Neural crest cell (in vitro differentiated cells): ENCODE measurements at places on chromosomes 11 and 22.

- peaks cover 8% of the 10 kb centered on the region for H3K36me3 ChIP-seq
- H3K4me3 ChIP-seq: no peak overlapping the region
- H3K27me3 ChIP-seq: no peaks in the 10 kb centered on the region
Measured at GRCh38 chr11:116928102-116928777, 90.8 kb upstream of the APOA1 start.

DNA sequence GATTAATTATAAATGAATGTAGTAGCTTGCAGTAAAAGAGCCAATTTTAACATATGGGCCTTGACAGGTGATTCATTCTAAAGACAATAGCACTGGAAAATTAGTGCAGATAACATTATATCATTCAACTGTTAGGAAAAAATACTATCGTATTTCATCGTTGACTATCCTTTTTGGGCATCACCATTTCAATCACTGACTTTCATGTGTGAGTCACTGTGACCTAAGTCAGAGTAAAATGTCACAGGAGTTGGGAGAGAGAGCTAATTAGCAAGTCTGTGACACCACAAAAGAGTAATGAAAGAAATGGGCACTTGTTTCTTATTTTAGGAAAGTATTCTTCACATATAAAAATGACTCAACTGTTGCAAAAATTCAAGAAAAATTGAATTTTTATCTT, 253.8 kb upstream of the CNTN5 start:
- H3K27me3 ChIP-seq: no peaks in the 10 kb centered on the region
- H3K4me1 ChIP-seq: peaks cover 3% of the 10 kb centered on the region
- no peak overlapping the region for H3K27ac ChIP-seq
- peaks cover 10% of the 10 kb centered on the region for H3K36me3 ChIP-seq
- no peak overlapping the region for H3K4me3 ChIP-seq

- H3K36me3 ChIP-seq: no peaks in the 10 kb centered on the region
- H3K4me1 ChIP-seq: peaks cover 14% of the 10 kb centered on the region
- no peak overlapping the region for H3K27ac ChIP-seq
- H3K4me3 ChIP-seq: no peak overlapping the region
- no peaks in the 10 kb centered on the region for H3K27me3 ChIP-seq
Measured at GRCh38 chr11:15605094-15605493, 490.4 kb downstream of the INSC start.

DNA sequence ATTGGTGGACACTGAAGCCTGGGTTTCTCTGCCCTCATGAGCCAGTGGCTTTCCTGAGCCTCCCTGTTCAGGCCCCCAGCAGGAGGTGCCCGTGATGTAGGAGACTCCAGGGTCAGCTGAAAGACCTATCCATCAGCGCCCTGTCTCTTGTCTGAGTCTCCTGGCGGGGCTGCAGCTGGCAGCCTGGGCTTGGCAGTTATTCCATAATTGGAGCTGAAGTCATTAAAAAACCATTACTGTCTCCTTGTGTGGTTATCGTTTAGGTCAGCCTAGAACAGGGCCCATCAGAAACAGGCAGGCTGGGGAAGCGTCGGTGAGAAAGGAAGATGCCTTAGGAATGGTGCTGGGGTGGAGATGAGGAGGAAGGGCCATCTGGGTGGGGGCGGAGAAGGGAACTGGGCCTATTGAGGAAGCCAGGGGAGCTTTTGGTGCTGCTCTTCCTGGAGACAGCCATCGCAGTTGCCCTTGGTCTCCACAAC, 5.0 kb downstream of the TUB start:
- peak overlapping the region; percentile 49 for H3K4me3 ChIP-seq
- H3K36me3 ChIP-seq: no peaks in the 10 kb centered on the region
- peak overlapping the region; percentile 78 for H3K27ac ChIP-seq

DNA sequence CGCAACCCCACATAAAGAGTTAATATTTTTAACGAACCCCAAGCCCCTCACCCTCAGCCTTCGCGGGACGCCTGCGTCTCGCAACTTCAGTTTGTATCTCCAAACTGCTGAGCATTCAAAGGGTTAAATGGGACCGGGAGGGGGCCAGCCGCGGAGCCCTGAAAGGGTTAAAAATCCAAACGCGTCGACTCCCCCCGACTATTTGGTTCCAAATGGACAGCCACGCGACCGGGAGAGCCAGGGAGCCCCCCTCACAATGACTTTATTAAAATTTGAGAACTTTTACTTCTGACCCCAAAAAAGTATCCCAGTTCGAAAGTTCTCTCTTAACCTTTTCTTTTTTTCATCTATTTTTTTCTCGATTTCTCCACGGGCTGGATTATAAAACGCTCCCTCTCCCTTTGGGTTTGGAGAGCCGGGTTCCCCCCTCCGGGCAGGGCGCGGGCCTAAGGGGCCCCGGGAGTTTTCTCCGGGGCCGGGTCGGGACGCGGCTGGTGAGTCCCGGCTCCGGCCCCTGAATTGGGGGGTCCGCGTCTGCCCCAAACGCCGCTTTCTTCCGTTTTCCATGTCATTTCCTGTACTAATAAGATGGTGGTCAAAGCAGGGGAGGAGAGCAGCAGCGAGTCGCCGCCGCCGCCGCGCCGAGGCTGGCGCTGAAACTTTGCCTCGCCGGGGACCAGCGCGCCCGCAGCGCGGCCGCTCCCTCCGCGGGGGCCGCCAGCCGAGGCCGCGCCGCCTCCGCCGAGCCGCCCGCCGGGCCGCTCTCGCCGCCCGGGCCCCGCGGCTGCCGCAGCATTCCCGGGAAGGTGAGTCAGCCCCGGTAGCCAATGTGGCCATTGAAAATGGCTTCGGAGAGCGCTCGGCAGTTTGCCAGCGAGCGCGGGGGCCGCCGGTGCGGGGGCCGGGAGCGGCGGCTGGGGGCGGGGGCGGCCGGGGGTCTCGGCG, at the start of gene PRDM11:
Gene PRDM11 (plus strand): TSS at position 568 of the 945 bp plus-strand sequence. CDS start 35,128 bp downstream, outside the sequence.
- peak within 1 kb of the TSS; percentile 95 for H3K4me3 ChIP-seq
- peaks cover 51% of the 10 kb centered on the region for H3K27me3 ChIP-seq
- H3K27ac ChIP-seq: peak within 1 kb of the TSS; percentile 83
- DNase-seq: peak; percentile 46
- peaks cover 4% of the 10 kb centered on the region for H3K36me3 ChIP-seq

- no peak for DNase-seq
- no peak overlapping the region for H3K4me3 ChIP-seq
- peaks cover 9% of the 10 kb centered on the region for H3K36me3 ChIP-seq
- no peaks in the 10 kb centered on the region for H3K27me3 ChIP-seq
- peaks cover 4% of the 10 kb centered on the region for H3K4me1 ChIP-seq
- no peak overlapping the region for H3K27ac ChIP-seq
Measured at GRCh38 chr22:40422558-40423309, 52.3 kb downstream of the SGSM3 start.

GRCh38 chr11:102220728-102221467, 96.4 kb upstream of the BIRC3 start:
- no peak overlapping the region for H3K4me3 ChIP-seq
- no peak for DNase-seq
- no peak overlapping the region for H3K27ac ChIP-seq
- H3K27me3 ChIP-seq: no peaks in the 10 kb centered on the region
- peaks cover 15% of the 10 kb centered on the region for H3K4me1 ChIP-seq

DNA sequence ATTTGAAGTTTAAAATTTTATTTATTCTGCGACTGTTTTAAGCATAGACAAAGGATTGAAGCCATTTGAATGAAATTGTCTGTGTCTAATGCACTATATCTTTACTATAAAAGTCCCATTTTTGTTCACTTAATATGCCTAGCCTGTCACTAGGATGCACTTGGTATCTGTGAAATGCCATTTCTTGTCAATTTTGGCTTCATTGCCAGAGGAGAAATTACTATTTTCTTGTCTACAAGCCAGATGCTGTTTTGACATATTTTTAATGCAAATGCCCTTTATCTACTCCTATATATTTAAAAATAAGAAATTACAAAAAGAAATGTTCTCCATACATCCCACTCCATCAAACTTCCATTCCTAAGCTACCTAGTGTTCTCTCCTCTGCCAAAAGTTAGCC, 1704.5 kb upstream of the RAG2 start:
- no peak overlapping the region for H3K27ac ChIP-seq
- H3K27me3 ChIP-seq: no peaks in the 10 kb centered on the region
- H3K36me3 ChIP-seq: no peaks in the 10 kb centered on the region
- no peak overlapping the region for H3K4me3 ChIP-seq
- DNase-seq: no peak

GRCh38 chr11:118996926-118997626, 862 bp upstream of the CENATAC start:
- peak overlapping the region; percentile 94 for H3K27ac ChIP-seq
- no peaks in the 10 kb centered on the region for H3K27me3 ChIP-seq
- peak overlapping the region; percentile 99 for H3K4me3 ChIP-seq
- H3K4me1 ChIP-seq: peaks cover 35% of the 10 kb centered on the region
- DNase-seq: no peak

GRCh38 chr11:106937111-106937510, 81.2 kb downstream of the GUCY1A2 start:
- H3K4me3 ChIP-seq: no peak overlapping the region
- no peak for DNase-seq
- no peak overlapping the region for H3K27ac ChIP-seq
- H3K4me1 ChIP-seq: no peaks in the 10 kb centered on the region
- no peaks in the 10 kb centered on the region for H3K27me3 ChIP-seq

GRCh38 chr11:32153747-32154146, 62.9 kb downstream of the RCN1 start:
- H3K4me1 ChIP-seq: no peaks in the 10 kb centered on the region
- H3K4me3 ChIP-seq: no peak overlapping the region
- no peak overlapping the region for H3K27ac ChIP-seq
- peaks cover 4% of the 10 kb centered on the region for H3K27me3 ChIP-seq
- H3K36me3 ChIP-seq: no peaks in the 10 kb centered on the region

GRCh38 chr11:108961095-108961494, 296.2 kb downstream of the DDX10 start:
- H3K4me1 ChIP-seq: peaks cover 19% of the 10 kb centered on the region
- DNase-seq: no peak
- H3K27ac ChIP-seq: no peak overlapping the region
- H3K36me3 ChIP-seq: no peaks in the 10 kb centered on the region
- H3K4me3 ChIP-seq: no peak overlapping the region
- H3K27me3 ChIP-seq: no peaks in the 10 kb centered on the region

GRCh38 chr11:17008099-17008498, 6.1 kb downstream of the PLEKHA7 start:
- no peaks in the 10 kb centered on the region for H3K36me3 ChIP-seq
- H3K27me3 ChIP-seq: peaks cover 39% of the 10 kb centered on the region
- H3K27ac ChIP-seq: no peak overlapping the region

DNA sequence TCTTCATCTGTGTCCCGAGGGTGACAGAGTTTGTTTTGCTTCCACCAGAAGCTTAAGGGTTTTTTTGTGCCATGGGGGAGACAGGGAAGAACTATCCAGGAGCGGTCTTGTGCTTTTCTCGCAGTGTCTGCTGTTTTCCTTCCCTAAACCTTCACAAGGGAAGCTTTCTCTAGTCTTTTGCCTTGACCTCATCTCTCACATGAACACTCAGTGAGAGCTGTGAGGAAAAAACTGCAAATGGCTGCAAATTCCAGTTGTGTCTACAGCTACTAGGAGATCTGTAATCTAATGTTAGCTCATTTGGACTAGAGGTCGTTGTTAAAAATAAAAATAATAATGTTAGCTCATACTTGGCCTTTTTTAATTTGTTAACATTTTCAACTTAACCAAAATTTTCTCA, 264.7 kb upstream of the SESN3 start:
- no peaks in the 10 kb centered on the region for H3K27me3 ChIP-seq
- no peak overlapping the region for H3K4me3 ChIP-seq
- H3K4me1 ChIP-seq: peaks cover 8% of the 10 kb centered on the region
- no peak for DNase-seq

- H3K4me3 ChIP-seq: no peak overlapping the region
- H3K36me3 ChIP-seq: no peaks in the 10 kb centered on the region
- H3K27ac ChIP-seq: no peak overlapping the region
- DNase-seq: no peak
- H3K4me1 ChIP-seq: no peaks in the 10 kb centered on the region
Measured at GRCh38 chr11:31895926-31896325, 84.8 kb upstream of the PAX6 start.

DNA sequence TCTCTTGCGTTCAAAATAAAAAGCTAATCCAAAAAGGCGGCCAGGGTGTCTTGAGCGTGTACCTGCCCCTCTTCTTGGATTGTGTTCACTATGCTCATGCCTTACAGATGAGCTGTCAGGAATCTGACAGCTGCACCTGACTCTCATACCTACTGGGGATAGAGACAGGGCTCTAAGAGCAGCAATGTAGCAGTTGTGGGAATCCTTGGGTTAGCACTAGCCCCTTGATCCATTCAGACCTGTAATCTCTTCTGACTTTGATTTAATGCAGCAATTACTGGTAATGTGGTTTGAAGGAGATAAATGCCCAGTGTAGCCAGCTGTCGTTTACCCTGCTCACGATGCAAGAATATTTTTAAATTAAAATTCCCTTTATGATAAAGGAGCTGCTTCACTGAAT, 145.8 kb downstream of the APOL5 start:
- H3K27me3 ChIP-seq: no peaks in the 10 kb centered on the region
- peaks cover 29% of the 10 kb centered on the region for H3K4me1 ChIP-seq
- DNase-seq: no peak
- no peak overlapping the region for H3K27ac ChIP-seq
- H3K4me3 ChIP-seq: no peak overlapping the region
- no peaks in the 10 kb centered on the region for H3K36me3 ChIP-seq

DNA sequence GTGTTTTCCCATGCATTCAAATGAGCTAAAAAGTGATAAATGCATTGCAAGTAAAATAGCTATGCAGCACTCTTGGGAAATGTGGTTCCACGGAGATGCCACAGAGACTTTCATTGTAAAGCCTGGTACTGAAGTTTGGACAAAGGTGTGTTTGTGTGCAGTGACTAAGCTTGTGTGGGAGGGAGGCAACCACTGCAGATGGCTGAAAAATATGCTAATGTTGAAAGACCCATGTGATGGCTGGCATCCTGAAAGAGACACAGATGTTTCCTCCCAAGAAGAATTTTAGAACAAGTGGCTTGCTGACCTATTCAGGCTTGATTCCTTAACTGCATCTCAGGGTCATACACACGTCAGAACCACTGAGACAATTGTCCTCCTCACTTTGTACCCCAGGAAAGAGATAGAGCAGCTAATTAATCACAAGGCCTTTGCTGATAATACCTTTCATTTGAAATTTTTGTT, 73.8 kb downstream of the FAM76B start:
- peak overlapping the region; percentile 72 for H3K27ac ChIP-seq
- H3K27me3 ChIP-seq: no peaks in the 10 kb centered on the region
- H3K36me3 ChIP-seq: no peaks in the 10 kb centered on the region
- H3K4me1 ChIP-seq: peaks cover 40% of the 10 kb centered on the region

DNA sequence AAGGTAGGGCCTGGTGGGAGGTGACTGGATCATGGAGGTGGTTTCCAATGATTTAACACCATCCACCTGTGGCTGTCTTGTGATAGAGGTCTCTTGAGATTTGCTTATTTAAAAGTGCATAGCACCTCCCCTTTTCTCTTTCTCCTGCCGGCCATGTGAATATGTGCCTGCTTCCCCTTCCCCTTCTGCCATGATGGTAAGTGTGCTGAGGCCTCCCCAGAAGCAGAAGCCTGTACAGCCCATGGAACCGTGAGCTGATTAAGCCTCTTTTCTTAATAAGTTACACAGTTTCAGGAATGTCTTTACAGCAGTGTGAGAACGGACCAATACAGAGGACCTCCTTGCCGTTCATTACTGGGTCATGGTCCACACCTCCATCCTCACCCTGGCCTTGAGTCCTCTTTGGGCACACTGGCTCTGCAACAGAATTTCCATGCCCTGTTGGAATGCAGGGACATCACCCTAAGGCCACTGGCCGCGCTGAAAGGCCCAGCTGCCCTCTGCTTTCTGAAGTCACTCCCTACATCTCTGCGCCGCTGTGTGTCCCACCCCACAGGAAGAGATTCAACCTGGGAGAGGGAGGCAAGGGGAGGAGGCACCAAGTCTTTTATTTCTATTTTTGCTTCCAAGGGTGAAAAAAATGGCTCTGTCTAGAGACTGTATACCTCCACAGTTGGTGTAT, 49.0 kb upstream of the DKK3 start:
- H3K4me3 ChIP-seq: no peak overlapping the region
- DNase-seq: no peak
- H3K27ac ChIP-seq: no peak overlapping the region
- H3K4me1 ChIP-seq: no peaks in the 10 kb centered on the region
- no peaks in the 10 kb centered on the region for H3K36me3 ChIP-seq

- H3K36me3 ChIP-seq: no peaks in the 10 kb centered on the region
- H3K27ac ChIP-seq: no peak overlapping the region
- peaks cover 4% of the 10 kb centered on the region for H3K4me1 ChIP-seq
Measured at GRCh38 chr11:569158-569885, 6.9 kb upstream of the PHRF1 start.
